PC-9 (cell line): ENCODE measurements at places on chromosomes 12 and 14.

DNA sequence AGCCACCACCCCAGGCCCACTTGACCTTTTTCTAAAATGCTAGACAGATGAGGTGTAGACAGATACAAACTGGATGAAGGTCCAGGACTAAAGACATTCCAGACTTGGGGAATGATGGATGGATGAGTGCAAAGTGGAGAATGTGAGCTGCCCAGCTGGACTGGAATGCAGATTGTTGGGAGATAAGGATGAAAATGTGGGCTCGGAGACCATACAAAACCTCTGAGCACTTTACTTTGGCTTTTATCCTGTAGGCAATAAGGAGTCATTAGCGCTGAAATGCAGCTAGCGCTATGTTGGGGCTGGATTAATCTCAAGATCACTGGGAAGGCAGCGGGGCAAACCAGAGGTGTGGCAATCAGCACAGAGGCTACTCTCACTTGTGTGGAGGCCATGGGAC, 64.7 kb upstream of the GNPNAT1 start:
- no peak for DNase-seq

- DNase-seq: no peak
These were observed 22.6 kb downstream of the CBX5 start for GRCh38 chr12:54257332-54257731.

GRCh38 chr14:34685819-34686428, 28.5 kb downstream of the CFL2 start:
- no peak for DNase-seq

- DNase-seq: no peak
These were observed 8.0 kb downstream of the MMP17 start for GRCh38 chr12:131836193-131836592.

DNA sequence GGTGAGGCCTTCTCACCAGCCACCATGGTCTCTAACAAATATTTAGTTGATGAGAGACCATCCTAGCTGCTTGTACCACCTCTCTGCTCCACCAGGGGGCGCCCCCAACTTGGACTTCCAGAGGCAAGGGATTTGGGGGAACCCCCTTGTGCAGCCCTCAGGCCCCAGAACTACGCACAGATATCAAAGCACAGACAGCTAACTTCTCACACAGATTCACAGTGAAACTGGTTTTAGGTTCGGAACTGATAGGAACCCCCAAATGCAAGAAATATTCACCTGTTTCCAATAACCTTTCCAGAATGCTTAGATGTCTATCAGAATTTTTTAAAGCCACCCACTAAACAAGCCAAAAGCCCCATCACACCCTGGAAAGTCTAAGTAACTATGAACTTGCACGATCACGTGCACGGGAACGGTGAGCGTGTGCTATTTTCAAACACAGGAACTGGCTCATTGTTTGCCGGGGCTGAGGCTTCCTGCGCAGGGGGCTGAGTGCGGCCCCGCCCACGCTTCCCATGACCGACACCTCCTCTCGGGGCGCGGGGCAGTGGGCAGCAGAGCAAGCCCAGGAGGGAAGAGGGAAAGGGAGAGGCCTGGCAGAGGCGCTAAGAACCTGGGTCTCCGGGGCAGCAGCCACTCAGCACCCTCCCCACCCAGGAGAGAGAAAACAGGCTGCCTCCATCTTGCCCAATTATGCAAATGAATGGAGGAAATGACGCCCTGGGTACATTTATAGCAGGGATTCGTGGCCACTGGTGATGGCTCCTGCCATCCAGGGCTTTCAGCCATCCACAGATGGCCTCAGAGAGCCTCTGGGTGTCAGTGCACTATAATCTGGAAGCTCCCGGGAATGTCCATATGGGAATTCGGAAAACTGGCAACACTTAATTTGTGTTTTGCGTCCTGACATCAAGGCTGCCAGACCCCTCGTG, 79.4 kb upstream of the GPR68 start:
- DNase-seq: peak; percentile 38

GRCh38 chr14:47676315-47676617, 861 bp upstream of the MDGA2 start:
- no peak for DNase-seq

GRCh38 chr14:100159094-100159864, at the start of gene DEGS2:
Gene DEGS2, minus strand, starts transcription at chr14:100159645. Its CDS starts 58 bp downstream, at chr14:100159587.
- no peak for DNase-seq

- DNase-seq: no peak
These were observed 19.4 kb downstream of the ADGRD1 start for GRCh38 chr12:130973109-130973508.

- no peak for DNase-seq
These were observed 63.6 kb downstream of the TTLL5 start for GRCh38 chr14:75724414-75725204.

GRCh38 chr12:42448841-42449240, 122.9 kb downstream of the PPHLN1 start:
- no peak for DNase-seq

- DNase-seq: no peak
These were observed 48.8 kb downstream of the A2M start for GRCh38 chr12:9066755-9067423.

DNA sequence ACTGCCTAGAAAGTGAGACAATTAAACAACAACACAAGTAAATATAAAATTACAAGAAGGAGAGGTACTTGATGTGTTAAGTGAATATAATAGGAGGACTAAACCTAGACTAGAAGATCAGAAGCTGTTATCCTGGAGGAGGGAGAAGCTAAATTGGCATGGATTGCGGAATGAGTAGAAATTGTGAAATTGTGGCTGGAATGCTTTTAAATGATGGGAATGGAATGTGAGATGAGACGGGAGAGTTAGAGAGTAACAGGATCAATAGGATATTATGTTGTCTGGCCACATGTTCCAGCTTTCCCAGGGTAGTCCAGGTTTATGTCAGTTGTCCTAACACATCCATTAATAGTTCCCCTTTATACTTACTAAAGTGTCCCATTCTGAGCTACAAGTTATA, 44.0 kb upstream of the CPNE8 start:
- no peak for DNase-seq

GRCh38 chr12:114995891-114996290, 311.9 kb upstream of the TBX3 start:
- no peak for DNase-seq

GRCh38 chr12:17381211-17381610, 708.8 kb downstream of the RERGL start:
- DNase-seq: no peak

GRCh38 chr12:96985515-96986362, 78.7 kb downstream of the NEDD1 start:
- peak; percentile 32 for DNase-seq

DNA sequence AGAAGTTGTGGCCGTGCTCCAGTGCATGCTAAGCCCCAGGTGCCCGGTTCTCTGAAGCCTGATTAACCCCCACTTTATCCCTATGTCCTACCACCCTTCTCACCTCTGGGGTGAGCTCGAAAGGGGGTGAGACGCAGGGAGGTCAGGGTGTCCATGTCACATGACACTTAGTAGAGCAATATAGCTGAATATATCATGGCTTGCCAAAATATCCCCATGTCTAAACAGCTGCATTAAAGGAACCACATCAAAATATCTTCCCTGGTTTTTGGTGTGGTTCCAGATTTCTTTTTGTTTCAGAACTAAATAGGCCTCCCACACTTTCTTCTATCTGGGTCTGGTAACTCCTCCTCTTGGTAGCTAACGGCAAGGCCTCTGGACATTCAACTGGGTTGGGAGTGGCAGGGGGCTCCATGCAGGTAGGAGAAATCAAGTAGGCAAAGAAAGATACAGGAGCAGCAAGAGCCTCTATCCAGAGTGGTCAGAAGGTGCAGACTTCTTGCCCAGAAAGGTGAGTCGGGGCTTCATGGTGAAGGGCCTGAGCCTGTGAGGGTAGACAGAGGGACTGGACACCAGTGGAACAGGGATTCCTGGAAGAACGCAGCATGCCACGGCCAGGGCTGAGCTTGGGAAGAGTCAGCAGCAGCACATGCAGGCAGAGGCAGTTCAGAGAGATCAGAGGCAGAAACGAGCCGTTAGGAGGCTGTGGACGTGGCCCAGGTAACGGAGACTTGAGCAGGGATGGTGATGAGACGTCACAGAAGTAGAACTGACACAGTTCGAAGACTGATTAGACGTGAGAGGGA, 202.8 kb upstream of the DIO3 start:
- DNase-seq: no peak

- DNase-seq: no peak
These were observed 111.5 kb downstream of the SRGAP1 start for GRCh38 chr12:63955831-63956666.

DNA sequence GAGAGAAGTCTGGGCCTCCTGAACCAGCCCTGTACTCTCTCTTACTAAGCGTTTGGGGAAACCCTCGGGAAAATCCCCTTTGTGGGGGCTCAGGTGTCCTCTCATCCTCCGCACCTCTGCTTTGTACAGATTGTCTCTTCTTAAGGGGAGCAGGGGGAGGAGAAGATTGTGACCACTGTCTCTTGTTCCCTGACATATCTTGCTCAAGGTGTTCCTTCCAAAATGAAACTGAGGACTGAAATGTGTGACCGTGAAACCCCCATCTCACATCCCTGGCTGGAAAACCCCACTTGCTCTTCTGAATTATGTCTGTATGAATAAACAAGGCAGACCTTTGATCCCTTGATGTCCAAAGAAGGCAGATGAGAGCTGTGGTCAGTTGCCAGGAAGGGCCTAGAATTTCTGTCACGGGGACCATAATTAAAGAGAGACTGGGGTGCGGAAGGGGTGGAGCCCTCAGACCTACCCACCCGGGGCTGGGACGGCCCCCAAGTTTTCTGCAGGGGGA, 369.8 kb downstream of the AACS start:
- no peak for DNase-seq

DNA sequence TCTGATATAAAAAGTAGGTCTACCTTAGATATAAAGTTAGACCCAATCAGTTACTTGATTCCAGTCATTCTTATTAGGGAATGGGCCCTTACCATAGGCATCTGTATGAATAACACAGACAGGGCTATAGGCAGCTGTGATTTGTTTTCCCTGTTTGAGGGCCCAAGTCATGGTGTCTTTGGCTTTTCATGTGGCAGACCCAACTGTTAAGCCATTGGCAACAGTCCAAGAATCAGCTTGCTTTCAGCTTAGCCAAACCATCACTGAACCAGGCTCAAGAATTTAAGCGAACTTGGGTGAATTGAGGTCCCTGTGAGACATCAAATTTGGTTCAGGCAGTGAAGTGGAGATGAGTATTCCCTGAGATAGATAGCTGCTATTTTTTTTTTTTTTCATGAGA, 111.2 kb downstream of the LRRIQ1 start:
- no peak for DNase-seq

- DNase-seq: peak; percentile 45
These were observed at the start of gene GLIPR1L1 for GRCh38 chr12:75334384-75335030. Gene GLIPR1L1, plus strand, starts transcription at chr12:75334670. Its CDS starts 59 bp downstream, at chr12:75334729.

DNA sequence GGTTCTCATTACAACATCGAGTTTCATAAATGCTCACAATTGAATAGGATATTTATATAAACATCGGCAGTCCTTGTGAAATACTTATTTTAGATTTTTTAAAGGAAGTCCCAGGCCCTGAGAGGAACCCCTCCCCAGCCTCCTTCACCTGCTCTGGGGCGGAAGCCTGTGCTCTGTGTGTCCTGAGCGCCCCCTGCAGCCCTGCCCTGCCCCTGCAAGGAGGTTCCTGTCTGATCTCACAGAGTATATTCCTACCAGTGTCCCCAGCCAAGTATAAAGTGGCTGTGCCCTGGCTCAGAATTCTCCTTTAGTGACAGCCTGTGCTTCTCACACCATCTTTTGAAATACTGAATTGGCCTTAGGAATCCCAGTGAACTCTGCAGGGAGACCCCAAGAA, 659.5 kb downstream of the TMEM121 start:
- no peak for DNase-seq

DNA sequence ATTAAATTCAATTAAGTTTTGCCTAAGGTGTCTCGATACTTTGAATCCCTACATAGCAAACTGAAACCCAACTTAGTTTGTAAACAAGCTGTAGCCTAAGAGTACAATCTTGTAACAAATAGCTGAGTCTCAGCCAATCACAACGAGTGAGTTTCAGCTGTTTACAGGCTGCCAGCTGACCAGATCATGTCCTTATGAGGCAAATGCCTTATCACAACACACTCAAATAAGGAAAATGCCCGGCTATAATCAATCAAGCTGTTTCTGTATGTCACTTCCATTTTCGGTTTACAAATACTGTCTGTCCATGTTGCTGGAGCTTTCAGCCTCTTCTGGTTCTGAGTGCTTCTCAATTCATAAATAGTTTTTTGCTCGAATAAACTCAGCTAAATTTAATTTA, 943.8 kb downstream of the SLC16A7 start:
- no peak for DNase-seq

GRCh38 chr12:94848966-94849365, 154.5 kb downstream of the NDUFA12 start:
- DNase-seq: no peak

GRCh38 chr12:2453761-2454090, 341.0 kb upstream of the FKBP4 start:
- DNase-seq: no peak

- no peak for DNase-seq
These were observed 15.1 kb downstream of the POU6F1 start for GRCh38 chr12:51202718-51203117.

DNA sequence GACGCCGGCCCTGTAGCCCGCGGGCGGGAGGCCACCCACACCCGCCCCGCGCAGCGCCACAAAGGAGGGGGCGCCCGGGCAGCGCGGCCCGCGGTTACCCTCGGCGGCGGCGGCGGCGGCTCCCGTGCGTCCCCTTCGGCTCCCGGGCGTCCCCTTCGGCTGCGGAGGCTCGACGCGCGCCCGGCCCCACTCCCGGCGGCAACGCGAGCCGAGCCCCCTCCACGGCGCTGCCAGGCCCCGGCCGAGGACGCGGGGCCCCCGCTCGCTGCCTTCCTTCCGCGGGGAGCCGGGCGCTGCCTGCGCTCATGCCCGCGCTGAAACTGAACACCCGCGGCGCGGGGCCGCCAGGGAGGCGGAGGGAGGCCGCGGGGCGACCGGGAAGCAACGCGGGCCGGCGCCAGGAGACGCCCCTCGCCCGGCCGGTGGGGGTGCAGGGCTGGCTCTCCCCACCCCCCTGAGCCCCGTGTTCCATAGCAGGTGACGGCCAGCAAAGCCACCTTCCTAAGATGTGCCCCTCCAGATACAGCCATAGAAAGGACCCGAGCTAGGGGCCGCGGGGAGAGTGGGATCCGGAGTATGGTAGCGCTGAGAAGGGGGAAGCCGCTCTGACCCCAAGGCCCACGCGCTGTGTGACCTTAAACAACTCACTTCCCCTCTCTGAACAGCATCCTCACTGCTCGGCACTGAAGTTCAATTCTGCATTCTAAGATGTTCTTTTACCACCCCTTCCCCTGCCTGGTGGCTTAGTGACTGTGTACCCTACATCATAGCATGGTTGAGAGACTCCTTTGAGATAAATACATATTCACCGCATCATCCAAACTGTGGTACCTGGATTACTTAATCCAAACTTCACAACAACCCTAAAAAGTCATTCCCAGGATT, 42.8 kb downstream of the KDM2B start:
- DNase-seq: no peak

- no peak for DNase-seq
These were observed 41.3 kb upstream of the HIF1A start for GRCh38 chr14:61654026-61654425.

- DNase-seq: no peak
These were observed 68.6 kb downstream of the SLC25A47 start for GRCh38 chr14:100391724-100392123.

- DNase-seq: no peak
These were observed 354.3 kb downstream of the CEP128 start for GRCh38 chr14:80587096-80587724.

- no peak for DNase-seq
These were observed 199.3 kb upstream of the PWP1 start for GRCh38 chr12:107486140-107486892.
